ENCODE measurements at places on chromosomes 6 and 20.

- DNase-seq, result no peak
Observed at GRCh38 chr6:14350210-14350609, 232.6 kb downstream of the CD83 start.

DNA sequence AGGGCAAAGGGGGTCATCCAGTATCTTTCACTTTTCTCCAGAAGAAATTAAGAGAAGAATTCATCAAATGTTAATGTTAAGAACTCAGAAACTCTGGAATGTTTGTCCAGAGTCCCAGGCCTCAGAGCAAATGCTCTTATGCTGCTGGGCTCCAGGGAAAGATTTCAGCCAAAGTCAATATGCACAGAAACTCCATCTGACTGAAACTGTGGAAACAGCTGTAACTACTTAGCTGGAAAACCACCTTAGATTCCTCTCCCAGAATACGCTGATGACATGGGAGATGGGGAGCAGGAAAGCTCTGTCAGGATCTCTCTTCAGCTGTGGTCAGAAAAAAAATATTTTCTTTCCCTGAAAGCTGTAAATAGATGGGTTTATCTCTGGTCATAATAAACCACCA lies 559.6 kb downstream of the RFPL4B start:
- DNase-seq, result no peak

DNA sequence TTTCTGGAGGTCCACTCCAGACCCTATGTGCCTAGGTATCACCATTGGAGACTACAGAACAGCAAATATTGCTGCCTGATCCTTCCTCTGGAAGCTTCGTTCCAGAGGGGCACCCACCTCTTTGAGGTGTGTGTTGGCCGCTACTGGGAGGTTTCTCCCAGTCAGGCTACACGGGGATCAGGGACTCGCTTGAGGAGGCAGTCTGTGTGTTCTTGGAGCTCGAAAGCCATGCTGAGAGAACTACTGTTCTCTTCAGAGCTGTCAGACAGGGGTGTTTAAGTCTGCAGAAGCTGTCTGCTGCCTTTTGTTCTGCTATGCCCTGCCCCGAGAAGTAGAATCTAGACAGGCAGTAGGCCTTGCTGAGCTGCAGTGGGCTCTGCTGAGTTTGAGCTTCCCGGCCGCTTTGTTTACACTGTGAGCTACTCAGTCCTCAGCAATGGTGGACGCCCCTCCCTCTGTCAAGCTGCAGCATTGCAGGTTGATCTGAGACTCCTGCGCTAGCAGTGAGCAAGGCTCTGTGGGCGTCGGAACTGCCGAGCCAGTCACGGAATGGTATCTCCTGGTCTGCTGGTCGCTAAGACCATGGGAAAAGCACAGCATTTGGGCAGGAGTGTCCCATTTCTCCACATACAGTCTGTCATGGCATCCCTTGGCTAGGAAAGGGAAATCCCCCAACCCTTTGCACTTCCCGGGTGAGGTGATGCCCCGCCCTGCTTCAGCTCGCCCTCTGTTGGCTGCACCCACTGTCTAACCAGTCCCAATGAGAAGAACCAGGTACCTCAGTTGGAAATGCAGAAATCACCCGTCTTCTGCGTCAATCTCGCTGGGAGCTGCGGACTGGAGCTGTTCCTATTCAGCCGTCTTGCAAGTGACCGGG lies 32.5 kb upstream of the ASCC3 start:
- no peak for DNase-seq

GRCh38 chr6:27479319-27480182 lies 6.6 kb upstream of the ZNF184 start:
- peak; percentile 87 for DNase-seq
